Stimulated activated effector memory CD8-positive, alpha-beta T cell treated with anti-CD3 and anti-CD28 coated beads, Interleukin-12 subunit alpha, Interleukin-12 subunit beta, amount 100 ng/mL, for 72 hours (primary cell): ENCODE measurements at places on chromosomes 3 and 15.

- peak; percentile 68 for DNase-seq
Observed at GRCh38 chr3:186614597-186615483, 2.0 kb downstream of the AHSG start.

DNA sequence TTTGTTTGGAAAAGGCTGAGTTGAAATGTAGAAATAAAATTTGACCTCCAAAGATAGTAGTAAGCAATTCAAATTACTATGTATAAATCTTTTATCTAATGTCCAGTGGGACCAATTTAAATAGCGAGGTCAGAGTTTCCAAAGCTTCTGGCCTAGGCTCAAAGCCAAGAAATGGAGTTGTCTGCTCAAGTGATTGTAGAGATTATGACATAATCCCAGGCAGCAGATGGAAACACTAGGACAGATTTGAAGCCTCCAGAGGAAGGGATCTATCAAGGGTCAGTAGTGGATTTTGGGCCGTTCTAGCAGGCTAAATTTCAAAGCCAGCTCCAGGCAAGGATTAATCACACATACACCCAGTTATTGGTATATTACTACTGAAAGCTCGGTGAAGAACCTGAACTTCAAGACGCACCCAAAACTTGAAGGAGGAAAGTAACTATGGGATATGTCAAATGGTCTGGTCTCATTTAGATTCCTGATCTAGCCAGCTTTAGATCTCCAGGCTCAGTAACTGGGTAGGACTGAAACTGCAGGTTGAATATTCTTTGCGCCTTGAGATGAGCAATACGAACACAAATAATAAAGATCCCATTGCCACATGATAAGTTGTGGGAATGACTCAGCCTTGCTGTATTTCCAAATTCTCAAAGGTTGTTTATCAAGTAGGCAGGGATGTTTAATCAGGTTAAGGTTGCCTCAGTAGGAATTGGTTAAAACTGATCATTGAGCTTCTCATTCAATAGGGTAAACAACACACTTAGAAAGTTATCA, 30.9 kb upstream of the ARRDC4 start:
- DNase-seq: no peak

DNA sequence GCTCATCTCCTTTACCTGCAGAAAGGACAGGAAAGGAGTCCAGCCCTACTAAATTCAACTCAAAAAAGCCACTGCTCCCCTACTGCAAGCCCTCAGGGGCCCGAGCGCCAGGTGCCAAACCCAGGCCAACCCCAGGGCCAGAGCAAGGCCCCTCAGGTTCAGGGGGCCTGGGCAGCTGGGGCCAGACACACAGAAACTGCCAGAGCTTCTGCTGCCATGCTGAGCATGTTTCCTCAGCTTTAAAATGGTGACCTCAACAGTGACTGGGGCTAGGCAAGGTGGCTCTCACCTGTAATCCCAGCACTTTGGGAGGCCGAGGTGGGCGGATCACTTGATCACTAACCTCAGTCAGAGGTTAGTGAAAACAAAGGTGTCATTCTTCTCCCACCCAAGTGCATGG, 38.8 kb downstream of the KLHL25 start:
- no peak for DNase-seq

- peak; percentile 23 for DNase-seq
Observed at GRCh38 chr3:9778143-9779074, 8.7 kb upstream of the CAMK1 start.

GRCh38 chr3:81816473-81817250, 55.2 kb upstream of the GBE1 start:
- DNase-seq: no peak

- DNase-seq: no peak
Observed at GRCh38 chr15:98668566-98669308, 20.4 kb downstream of the IGF1R start.

DNA sequence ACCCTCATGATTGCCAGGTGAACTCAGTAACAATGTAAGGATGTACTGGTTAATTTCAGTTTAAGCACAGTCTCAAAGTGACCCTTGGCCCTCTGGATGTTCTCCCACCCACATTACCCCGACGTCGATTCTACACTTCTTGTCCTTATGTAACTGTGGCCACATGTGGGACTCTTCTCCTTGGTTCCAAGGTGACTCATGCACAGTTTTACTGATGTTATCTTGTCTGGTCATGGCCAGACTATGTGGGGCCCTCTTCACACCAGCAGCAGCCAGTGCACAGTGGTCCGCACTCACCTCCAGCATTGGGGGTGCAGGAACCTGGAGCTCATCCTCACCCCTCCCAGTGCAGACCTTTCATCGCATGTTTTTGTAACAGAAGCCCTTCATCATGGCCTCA, 519.4 kb downstream of the OCA2 start:
- no peak for DNase-seq

DNA sequence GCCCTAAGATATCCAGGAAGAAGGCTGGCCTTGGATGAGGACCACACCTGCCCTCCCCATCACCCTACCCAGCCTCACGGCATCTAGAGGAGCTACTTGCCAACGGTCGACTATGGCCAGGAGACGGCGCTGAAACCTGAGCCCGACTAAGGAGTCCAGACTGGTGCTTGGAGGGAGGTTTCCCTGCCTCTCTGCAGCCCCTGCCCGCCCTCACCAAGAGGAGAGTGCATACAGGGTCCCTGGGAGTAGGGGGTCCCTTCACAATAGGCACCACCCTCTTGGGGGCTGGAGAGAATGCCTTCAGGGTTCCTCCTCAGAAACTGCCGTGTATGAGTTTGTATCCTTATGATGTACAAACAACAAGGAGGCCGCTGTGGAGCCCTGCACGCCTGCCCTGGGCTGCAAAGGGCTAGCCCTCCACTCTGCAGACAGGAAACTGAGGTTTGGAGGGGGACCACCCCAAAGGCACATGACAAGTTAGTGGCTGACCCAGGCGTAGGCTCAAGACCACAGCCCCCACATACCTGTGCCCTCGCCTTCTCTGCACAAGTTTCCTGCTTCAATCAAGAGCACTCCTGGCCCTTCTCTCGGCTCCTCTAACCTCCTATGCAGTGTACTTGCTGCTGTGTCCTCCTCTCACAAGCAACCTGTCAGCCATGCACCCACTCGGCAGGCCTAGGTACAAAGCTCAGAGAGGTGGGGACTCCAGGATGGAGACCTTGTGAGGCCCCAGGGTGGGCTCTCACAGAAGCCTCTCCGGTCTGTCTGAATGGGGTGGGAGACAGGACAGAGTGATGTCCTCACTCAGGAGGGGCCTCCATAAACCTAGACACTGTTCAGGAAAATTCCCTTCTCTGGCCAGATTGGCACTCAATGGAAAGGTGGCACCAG, 7.4 kb downstream of the KLF15 start:
- DNase-seq: no peak

- DNase-seq: no peak
Observed at GRCh38 chr15:62791694-62792093, 250.9 kb upstream of the TPM1 start.

DNA sequence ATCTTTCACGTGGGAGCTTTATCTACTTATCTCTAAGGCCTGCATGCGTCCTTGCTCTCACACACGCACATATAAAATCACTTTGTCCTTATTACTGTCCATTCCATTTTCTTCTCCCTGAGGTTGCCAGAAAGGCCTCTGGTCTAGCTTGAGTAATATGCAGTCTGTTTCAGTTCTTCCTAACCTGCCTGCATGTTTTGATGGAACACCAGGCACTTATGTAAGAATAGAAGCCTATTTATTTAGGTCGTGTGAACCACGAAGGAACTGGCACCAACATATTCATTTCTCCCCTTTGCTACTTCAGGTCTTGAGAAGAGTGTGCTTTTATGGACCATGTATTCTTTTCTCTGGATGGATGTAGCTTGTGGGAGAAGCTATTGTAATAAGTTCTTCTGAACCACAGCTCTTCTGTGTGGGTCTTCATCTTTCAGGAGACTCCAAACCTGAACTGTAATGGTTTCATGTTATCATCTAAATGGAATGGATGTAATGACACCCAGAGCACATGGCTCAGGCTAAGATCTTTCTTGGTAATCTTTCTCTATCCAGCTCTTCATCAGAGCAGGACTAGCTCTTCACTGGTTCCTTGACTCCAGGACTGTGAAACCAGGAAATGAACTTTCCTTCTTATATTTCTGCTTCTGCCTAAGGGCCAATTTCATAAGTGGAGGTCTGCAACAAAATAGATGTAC, 53.8 kb downstream of the UBE2E2 start:
- DNase-seq: no peak

DNA sequence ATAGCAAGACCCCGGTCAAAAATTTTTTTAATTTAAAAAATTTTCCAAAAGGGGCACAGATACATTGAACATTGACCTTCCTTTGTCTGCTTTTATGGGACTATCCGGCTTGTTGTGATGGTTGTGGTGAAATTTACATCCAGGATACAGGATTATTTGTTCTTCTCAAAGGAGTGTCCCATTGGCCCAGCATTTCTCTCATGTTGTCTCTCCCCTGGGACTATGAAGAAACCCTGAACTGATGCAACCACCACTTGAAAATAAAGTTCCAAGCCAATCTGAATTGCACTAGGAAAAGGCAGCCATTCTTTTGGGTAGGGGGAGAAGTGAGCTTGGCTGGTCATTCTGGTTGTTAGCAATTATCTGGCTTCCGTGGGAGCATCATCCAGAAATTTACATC, 58.4 kb downstream of the PPARG start:
- DNase-seq: no peak

- no peak for DNase-seq
Observed at GRCh38 chr3:185822221-185823000, 2.4 kb downstream of the IGF2BP2 start.

GRCh38 chr3:178507507-178508442, 28.5 kb upstream of the KCNMB2 start:
- DNase-seq: no peak

GRCh38 chr3:12773710-12774086, 14.6 kb upstream of the TMEM40 start:
- no peak for DNase-seq

DNA sequence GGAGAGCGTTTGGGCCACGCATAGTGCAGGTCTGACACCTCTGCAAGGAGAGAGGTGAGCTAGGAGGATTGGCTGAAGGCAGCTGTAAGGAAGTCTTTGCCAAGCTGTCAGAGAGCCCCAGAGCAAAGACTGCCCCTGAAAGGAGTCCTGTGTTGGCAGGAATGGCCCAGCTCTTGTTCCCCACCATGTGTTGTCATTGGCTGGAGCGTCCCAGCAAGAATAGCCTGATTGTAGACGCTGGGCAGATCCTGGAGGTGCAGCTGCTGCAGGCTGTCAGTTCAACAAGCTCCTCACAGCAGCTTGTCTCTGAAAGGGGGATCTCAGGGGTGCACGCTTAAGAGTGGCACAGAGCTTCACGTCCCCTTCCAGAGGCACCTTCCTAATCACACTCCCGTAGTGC, 237.6 kb downstream of the FEZF2 start:
- DNase-seq: no peak

GRCh38 chr3:52216585-52217408, 8.6 kb downstream of the TLR9 start:
- DNase-seq: no peak

DNA sequence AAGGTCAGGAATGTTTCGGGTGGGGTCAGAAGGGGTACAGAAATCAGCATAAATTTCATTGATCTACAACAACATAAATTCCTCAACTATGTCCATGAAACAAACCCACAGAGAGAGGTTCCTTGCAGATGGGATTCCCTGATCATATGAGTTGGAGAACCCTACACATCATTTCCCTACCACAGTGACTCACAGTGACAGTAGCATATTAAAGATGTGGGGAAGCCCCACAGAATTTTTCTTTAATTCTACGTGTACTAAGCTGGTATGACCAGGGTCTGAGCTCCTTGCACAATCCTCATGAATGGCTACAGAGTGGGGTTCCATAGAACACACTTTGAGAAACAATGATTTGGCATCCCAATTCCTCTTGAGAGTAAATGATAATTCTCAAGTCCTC, 116.9 kb upstream of the RAD18 start:
- no peak for DNase-seq

GRCh38 chr3:13687517-13687943, 138.6 kb downstream of the FBLN2 start:
- no peak for DNase-seq

DNA sequence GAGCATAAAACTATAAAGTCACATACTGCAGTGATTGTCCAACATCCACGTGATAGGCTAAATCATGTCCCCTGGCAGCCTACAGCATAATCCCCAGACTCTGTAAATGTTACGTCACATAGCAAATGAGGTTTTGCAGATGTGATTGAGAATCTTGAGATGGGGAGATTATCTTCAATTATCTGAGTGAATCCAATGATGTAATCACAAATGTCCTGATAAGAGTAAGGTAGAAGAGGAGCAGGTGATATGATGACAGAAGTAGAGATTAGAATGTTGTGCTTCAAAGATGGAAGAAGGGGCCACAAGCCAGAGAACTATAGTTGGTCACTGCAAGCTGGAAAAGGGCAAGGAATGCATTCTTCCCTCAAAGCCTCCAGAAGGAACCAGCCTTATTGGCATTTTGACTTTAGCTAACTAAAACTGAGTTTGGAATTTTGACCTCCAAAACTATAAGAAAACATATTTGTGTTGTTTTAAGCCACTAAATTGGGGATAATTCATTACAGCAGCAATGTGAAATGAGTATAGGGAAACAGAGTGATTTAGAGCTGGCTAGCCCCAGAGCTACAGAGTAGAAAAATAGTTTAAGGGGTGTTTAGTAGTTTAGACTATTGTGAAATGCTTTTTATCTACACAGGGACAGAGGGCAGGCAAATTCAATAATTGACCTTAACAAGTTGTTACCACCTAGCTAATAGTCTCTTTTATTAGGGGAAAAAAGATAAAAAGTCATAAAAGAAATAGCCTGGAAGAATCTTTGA, 15.2 kb downstream of the SLC2A2 start:
- no peak for DNase-seq

- DNase-seq: peak; percentile 41
Observed at GRCh38 chr3:46947981-46948791, 28.4 kb downstream of the CCDC12 start.

DNA sequence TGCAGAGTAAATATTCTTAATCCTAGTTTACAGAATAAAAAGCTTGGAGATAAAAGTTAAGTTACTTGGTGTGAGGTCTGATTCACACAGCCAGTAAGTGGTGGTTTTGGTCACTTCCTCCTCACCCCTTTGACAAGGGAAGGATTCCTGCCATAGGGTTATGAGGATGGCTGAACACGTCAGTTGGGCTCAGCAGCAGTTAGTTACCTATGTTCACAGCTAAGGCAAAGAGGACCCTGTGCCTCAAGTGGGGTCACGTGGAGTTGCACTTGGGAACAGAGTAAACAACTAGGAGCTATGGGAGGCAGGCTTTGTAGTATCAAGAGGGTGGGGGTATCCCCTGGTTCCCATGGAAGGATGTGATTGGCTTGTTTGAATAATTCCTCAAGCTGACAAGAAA, 232.2 kb downstream of the UBE2E2 start:
- DNase-seq: no peak

- no peak for DNase-seq
Observed at GRCh38 chr3:65905771-65906170, 132.9 kb downstream of the MAGI1 start.

DNA sequence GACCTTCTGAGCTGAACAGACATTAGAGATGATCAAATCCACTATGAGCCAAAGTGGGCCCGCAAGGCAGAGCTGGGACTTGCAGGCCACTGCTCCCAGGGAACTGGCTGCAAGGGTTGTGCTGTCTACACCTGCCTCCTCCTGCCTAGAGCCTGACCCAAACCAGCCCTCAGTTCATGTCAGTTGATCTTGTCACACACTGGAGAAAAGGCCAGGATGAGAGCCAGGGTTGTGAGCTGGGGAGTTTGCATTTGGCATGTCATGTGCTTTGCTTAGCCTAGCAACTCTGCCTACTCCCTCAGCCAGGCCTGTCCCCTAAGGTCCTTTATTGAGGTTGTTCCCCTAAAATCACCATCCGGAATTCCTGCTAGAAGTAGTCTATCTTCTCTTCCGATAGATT, 67.8 kb downstream of the RAB11A start:
- no peak for DNase-seq

GRCh38 chr3:2993736-2994135, 116.4 kb downstream of the IL5RA start:
- no peak for DNase-seq

- no peak for DNase-seq
Observed at GRCh38 chr3:144497452-144497851, 525.8 kb downstream of the DIPK2A start.
